ENCODE measurements at places on chromosomes 11 and 22.

DNA sequence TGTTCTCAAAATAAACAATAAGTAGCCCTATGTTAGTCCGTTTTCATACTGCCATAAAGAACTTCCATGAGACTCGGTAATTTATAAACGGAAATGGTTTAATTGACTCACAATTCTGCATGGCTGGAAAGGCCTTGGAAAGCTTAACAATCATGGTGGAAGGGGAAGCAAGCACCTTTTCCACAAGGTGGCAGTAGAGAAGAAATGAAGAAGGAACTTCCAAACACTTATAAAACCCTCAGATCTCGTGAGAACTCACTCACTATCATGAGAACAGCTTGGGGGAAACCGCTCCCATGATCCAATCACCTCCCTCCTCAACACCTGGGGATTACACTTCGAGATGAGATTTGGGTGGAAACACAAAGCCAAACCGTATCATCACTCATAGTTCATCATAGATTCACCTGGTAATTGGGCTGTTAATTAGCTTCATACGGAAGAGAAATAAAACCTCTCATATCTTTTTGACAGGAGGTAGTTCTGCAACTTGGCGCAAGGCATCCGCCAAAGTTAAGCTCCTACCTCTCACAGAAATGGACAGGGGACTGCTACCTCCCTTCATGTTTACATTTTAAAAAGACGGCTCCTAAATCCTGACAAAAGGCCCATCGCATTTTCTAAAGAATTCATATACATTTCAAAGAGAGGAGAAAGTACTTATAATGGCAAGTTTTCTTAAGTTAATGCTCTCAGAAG is 49.0 kb downstream of the MUC15 start:
- no peak for DNase-seq

DNA sequence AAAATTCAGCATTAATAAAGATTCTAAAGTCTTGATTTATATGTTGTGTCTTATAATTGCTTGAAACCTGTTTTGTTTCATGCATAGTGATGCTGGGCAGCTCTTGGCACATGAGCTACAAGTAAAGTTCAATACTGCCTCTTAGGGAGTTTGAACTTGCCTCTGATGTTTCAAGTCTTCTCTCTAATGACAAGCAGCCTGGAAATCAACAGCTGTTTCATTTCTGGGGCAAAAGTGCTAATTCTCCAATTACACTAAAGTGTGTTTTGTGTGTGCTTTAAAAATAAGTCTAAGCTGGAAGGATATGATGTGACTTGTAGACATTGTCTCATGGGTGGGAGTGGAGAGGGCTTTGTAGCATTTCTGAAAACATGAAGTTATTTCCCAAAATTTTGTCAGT is 23.7 kb upstream of the SESN3 start:
- no peak for DNase-seq

DNA sequence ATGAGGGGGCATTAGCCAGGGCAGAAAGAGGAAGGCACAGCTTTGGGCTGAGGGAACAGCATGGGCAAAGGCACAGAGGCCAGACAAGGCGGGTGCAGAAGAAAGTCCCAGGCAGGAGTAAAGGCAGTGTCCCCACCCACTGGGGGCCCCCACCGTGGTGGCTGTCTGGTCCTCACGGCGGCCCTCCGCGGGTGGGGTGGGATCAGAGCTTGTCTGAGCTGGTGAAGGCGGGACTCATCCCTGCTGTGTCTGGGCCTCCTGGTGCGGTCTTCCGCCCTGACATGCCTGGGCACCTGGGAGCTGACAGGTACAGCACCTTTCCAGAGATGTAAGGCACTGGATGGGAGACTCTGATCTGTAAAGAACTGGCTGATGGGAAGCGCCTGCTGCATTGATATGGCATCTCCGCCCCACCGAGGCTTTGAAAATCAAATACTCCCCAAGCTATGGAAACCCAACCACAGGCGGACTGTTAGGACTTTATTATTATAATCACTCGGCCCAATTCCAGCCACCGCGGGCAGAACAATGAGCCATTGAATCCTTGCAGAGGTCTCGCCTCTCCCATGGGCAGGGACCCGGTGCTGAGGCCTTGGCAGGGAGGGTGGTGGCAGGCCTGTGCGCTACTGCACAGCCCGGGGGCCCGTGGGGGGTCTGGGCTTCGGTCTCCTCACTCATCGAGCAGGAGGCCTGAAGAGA is 14.2 kb upstream of the GNB1L start:
- no peak for DNase-seq

GRCh38 chr11:85791409-85791990 is 19.4 kb downstream of the SYTL2 start:
- no peak for DNase-seq

DNA sequence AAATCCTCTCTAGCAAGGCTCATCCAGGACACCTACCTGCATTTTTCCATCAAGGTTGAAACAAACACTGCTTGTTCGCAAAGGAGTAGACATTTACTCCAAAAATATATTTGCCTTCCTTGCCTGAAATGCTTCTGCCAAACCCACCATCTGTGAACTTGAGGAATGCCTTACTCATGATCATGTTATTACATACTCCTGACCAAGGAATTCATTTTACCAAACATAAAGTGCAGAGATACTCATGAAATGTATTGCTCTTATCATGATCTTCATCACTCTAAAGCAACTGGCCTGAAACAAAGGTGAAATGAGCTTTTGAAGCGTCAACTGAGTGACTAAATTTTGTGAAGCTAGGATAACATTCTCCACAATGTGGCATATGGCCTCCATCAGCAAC is 243.1 kb upstream of the CCDC179 start:
- no peak for DNase-seq

DNA sequence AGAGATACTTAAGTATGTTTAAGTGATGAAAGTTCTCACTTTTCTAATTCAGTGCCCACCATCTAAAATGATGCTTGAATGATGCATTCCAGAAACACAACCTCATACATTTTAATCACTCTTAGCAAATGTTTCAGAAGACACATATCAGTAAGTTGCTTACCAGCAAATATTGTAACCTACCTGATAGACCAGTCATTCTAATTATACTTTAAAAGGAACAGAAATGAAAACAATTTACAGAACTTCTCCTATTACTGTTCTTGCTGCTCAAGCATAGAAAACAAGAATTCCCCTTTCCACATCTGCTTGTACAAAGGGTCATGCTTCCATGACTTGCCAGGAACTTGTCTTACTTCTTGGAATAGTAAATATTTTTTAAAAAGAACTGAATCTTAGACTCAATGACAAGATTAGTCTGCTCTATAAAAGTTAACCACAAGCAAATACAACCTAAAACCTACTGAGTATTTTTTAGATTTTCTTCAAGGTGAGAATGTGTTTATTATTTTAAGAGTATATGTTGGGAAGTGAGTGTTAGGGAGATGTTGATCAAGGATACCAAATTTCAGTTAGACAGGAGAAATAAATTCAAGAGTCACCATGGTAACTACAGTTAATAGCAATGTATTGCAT is 82.0 kb upstream of the SC5D start:
- no peak for DNase-seq

GRCh38 chr11:13256216-13256615 is 21.4 kb upstream of the BMAL1 start:
- no peak for DNase-seq

- no peak for DNase-seq
Measured at GRCh38 chr11:6419009-6419631, at the start of gene APBB1. TSS of gene APBB1 (minus strand) at chr11:6419094. CDS start at chr11:6411347, 7,747 bp downstream.
